ENCODE measurements at places on chromosomes 6 and 20.
A peak's percentile ranks its signal among the peaks of the same experiment; 100 is the strongest.

DNA sequence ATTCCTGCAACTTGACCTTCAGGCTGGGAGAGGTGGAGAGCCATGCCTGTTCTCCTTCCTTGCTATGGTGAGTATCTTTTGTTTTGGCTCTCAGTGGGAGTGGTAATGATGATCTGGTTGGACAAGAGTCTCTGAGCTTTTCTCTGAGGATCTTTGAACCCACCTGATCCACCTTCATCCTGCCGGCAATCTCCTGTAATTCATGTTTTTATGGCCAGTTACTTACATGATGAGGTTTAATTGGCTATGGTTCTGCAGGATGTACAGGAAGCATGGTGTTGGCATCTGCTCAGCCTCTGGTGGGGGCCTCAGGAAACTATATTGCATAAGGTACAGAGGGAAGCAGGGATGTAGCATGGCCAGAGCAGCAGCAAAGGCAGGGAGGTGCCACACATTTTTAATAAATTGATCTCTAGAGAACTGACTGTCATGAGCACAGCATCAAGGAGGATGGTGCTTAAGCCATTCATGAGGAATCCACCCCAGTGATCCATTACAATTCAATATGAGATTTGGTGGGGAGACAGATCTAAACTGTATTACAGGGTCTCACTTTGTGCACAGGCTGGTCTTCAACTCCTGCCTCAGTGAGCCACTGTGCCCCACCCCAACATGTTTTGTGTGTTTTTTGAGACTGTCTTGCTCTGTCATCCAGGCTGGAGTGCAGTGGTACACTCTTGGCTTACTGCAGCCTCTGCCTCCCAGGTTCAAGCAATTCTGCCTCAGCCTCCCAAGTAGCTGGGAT is 10.0 kb downstream of the HSPA1B start:
- no peak for DNase-seq

GRCh38 chr6:159252955-159253508 is 83.8 kb downstream of the FNDC1 start:
- peak; percentile 32 for DNase-seq

DNA sequence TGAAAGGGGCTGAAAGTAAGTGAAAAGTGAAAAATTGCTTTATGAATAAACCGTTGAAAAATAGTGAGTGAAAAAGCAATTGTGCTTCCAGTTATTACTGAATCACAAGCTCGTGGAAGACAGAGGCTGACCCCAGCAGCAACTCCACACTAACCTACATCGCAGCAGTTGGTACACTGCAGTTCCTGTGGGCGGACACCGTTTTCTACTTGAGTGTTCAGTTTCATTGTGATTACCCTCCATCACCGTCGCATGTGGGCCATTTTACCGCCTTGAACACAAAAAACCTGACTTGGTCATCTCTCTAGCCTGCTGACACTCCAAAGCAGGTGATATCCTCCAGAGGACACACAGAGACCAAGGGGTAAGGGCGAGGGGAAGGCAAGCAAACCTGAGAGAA is 28.4 kb downstream of the PRDM1 start:
- DNase-seq, result no peak

GRCh38 chr6:41077536-41077935 is 4.8 kb downstream of the NFYA start:
- no peak for DNase-seq

- DNase-seq, result no peak
Measured at GRCh38 chr6:89830170-89830809, 610 bp downstream of the CASP8AP2 start.

DNA sequence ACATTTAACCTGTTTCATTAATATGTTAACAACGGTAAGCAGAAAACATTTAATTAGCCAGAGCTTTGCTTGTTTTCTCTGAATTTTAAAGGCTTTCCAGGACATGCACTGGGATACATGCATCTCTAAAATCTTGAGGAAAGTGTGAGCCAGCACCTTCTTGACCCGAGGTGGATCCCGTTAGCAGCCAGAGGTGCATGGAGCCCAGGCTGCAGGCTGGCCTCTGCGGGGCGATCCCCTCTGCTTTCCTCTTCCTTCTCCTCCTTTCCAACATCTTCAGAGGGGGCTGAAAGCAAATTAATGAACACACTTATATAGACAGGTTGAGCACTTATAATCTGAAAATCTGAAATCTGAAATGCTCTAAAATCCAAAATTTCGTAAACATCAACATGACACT is 128.7 kb upstream of the CST7 start:
- no peak for DNase-seq

- DNase-seq, result no peak
Measured at GRCh38 chr6:38080360-38080759, 260.8 kb downstream of the ZFAND3 start.

DNA sequence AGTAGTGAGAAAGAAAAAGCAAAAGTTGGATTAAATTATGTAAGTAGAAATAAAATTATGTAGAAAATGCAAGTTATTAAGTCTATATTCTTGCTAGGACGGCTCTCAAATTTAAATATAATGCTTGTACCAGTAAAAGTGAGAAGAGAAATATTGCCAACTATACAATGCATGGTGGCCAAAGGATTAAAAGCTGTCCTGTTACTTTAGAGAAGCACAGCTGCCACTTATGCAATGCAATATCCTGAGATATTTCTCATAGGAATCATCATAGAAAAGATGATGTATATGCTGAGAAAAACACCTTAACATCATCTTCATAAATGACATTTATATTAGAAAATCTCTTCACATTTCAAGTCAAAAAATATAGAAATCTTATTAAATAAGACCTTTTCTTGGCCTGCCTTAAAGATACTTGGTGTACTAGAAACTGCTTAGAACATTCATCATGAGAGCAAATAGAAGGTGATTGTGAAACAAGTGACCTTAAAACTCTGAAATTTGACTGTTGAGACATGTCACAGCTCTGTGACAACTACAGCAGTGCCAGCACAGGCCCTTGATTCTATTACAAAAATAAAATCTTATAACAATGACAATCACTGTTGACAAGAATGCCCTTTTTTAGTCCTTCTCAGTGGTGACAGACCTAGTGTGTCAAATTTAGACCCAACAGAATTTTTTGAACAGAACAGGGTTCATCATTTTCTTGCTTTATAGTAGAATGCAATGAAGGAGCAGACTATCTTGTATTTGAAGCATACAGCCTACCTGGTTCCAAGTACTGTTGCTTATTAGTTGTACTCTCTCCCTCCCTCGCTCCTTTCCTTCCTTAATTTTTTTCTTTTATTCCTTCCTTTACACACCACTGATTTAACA is 173.1 kb downstream of the CLVS2 start:
- DNase-seq, result no peak

- DNase-seq, result no peak
Measured at GRCh38 chr6:10559522-10560152, 38.5 kb downstream of the GCNT2 start.

- DNase-seq, result no peak
Measured at GRCh38 chr20:18635380-18635779, 47.5 kb downstream of the DTD1 start.

DNA sequence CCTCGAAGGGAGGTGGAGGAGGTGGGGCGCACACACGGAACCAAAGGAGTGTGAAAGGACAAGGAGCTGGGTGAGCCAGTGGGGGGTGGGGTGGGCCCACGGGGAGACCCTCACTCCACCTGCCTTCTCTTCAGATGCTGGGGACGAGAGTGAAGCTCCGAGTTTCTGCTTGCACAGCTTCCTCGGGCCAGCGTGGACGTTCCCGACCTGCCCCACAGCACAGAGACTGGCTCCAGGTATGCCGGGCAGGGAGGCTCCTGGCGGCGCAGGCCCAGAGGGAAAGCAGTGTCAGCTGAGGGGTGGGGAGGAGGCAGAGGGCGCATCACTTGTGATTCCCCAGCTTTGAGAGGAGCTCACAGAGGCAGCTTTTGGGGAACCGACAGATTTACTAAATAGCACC is 98.5 kb upstream of the RPS6KA2 start:
- no peak for DNase-seq

GRCh38 chr6:56361812-56362211 is 114.4 kb upstream of the COL21A1 start:
- DNase-seq, result no peak
